Daoy (cell line): ENCODE measurements at places on chromosomes 5 and 9. TPM values are rescaled to one million over a fixed set of nuclear protein-coding genes. Genes with fewer than 3 reads are reported as not detected.
A peak's percentile ranks its signal among the peaks of the same experiment; 100 is the strongest.

GRCh38 chr9:104682642-104683041 is 11.7 kb upstream of the OR13D1 start:
- DNase-seq: peak; percentile 49

DNA sequence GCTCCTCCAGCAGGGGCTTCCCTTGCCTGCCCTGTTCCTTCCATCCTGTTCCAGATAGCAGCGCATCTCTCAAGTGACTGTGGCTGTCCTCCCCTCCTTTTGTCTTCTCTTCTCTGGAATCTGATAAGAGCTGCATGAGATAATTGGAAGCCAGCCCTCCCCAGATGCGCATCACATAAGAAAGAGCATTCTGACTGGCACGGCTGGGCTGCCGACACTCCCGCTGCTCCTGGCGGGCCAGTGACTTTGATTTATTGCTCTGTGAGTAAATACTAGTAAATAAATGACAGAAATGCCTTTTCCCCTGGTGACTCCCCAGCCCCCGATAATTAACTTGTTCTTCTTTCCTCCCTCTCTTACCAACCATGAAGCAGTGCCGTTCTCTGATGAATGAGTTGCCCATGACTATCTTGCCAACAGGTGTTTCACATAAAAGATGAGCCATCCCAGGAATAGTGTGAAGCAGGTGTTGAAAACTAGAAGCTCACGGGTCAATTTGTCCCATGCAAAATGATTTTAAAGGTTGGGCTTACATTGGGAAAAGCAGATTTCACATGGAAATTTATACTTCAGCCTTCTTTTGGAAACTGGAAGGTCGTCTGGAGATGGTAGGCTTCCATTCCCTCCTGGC is 212.3 kb downstream of the ERCC6L2 start:
- no peak for DNase-seq

- DNase-seq: peak; percentile 73
Observed at GRCh38 chr9:32264170-32264864, 120.1 kb upstream of the ACO1 start.

DNA sequence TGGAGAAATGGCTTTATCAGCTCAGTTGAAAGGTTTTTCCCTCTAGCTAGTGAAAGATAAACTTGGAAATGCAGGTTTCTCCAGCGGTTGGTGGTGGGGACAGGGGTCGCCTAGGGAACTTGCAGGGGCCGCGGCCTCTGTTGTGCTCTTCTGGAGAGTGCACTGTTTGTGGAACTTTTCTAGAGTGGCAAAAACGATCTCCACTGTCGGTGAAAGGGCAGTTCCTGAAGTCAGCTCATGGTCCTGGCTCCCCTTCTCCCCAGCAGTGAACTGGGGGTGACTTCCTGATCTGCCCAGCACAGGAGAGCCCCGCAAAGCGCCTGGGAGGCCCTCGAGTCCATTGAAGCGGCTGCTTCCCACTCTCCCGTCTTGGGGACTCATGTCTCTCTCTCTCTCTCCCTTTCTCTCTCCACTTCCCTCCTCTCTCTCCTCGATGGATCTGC is 3.2 kb downstream of the IRX1 start:
- DNase-seq: peak; percentile 41

- DNase-seq: peak; percentile 23
Observed at GRCh38 chr9:13786131-13786530, 506.6 kb upstream of the MPDZ start.

- DNase-seq: no peak
Observed at GRCh38 chr5:100746730-100747129, 156.4 kb downstream of the ST8SIA4 start.

DNA sequence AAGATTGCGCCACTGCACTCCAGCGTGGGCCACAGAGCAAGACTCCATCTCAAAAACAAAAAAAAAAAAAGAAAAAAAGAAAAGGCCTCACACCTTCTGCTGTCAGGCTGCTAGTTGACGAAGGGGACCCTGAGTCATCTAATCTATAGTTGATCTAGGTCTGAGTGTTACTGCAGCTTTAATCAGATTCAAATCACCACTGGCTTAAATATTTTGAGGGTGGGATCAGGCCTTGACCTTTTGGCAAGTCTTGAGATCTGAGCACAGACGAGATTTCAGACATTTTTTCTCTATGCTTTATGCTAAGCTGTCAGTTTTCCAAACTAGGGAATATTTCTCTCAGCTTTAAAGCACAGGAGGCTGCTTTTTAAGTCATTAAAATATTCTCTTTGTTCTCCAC is 240.9 kb downstream of the GLIS3 start:
- DNase-seq: no peak

DNA sequence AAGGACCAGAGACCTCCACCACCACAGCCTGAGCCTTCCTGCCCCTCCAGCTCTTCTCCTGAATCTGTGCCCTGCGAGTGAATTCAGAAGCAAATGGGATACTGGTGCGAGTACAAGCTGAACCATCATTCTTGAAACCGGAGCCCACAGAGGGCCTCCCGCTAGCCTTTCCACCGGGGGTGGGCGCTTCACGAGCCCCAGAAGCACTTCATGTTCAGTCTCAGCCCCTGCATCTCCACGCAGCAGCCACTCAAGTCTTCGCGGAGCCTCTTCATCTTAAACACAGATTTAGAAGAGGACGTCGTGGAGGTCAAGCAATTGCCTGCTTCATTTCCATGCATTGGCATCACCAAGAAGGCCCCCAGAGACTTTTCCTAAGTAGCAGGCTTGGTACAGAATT is 26.0 kb upstream of the OLFM1 start:
- no peak for DNase-seq

- DNase-seq: no peak
Observed at GRCh38 chr5:89668821-89669220, 740.7 kb downstream of the CETN3 start.

- peak; percentile 28 for DNase-seq
Observed at GRCh38 chr5:5650242-5650641, 227.8 kb downstream of the ICE1 start.

- DNase-seq: no peak
Observed at GRCh38 chr5:61130289-61130688, 32.0 kb downstream of the SMIM15 start.

GRCh38 chr5:34657988-34658387 is 1.9 kb downstream of the RAI14 start:
- peak; percentile 16 for DNase-seq

- peak; percentile 77 for DNase-seq
Observed at GRCh38 chr9:109771087-109771486, 8.9 kb upstream of the PALM2AKAP2 start.

DNA sequence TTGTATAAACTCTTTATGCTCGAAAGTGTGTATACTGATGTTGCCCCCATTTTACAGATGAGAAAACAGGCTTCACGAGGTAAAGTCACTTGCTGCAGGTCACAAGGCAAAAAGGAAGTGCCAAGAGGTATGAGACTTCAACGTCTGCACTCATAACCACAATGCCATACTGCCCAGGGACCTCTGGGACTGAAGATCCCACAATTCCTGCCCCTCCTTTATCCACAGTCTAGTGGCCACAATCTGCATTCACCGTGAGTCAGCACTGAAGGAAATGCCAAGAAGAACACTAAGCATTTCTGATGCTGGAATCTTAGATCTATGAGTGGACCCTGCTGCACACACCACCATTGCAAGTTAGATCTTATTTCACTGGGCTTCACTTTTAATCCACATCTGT is 37.3 kb downstream of the MED27 start:
- peak; percentile 97 for DNase-seq

- DNase-seq: no peak
Observed at GRCh38 chr5:142610176-142611001, 75.5 kb downstream of the FGF1 start.

DNA sequence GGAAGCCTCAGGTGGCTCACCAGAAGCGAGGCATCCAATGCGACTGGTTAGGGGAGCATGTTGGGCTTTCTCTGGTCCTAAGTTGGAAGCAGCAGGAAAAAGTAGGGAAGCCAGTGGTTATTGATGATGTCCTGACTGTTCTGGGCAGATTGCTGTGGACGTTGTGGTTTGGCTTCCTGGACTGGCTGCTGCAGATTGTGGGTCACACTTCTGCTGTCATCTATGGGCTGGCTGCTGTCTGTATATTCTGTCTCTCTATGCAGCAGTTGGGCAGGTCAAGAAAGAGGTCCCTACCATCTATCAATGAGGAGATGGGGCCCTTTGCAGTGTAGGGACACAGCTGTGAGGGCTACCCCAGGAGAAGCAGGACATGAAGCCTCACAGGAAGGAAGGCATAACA is 13.5 kb upstream of the MARCHF6 start:
- DNase-seq: no peak

- DNase-seq: no peak
Observed at GRCh38 chr9:34262971-34263370, 66.1 kb downstream of the KIF24 start.

- DNase-seq: no peak
Observed at GRCh38 chr5:150361301-150361700, 3.8 kb downstream of the TCOF1 start.

GRCh38 chr5:51382521-51383130 is 622 bp upstream of the ISL1 start:
- peak; percentile 54 for DNase-seq

GRCh38 chr5:61995486-61995885 is 310.5 kb upstream of the KIF2A start:
- no peak for DNase-seq

The SLC9A3 gene
- total RNA-seq: 1.3 and 2.2 TPM in 2 replicates

The SPEF2 gene
- total RNA-seq: 0.97 and 1.6 TPM in 2 replicates

The CDC20B gene
- not detected in 2 replicates for total RNA-seq

The SPATA31C1 gene
- total RNA-seq: not detected in 2 replicates

The PCSK5 gene
- total RNA-seq: 1.4 TPM in 2 replicates

The ECM2 gene
- total RNA-seq: 0.15 and 0.17 TPM in 2 replicates

The NME5 gene
- 0.29 TPM in 1 of 2 replicates, not detected in the other for total RNA-seq

The TTC23L gene
- 0.29 TPM in 1 of 2 replicates, not detected in the other for total RNA-seq
